Thoracic aorta (tissue), 2 donors: ENCODE measurements at places on chromosomes 16 and 17.

GRCh38 chr17:59746849-59747445 is 39.5 kb downstream of the VMP1 start:
- no peak for DNase-seq

DNA sequence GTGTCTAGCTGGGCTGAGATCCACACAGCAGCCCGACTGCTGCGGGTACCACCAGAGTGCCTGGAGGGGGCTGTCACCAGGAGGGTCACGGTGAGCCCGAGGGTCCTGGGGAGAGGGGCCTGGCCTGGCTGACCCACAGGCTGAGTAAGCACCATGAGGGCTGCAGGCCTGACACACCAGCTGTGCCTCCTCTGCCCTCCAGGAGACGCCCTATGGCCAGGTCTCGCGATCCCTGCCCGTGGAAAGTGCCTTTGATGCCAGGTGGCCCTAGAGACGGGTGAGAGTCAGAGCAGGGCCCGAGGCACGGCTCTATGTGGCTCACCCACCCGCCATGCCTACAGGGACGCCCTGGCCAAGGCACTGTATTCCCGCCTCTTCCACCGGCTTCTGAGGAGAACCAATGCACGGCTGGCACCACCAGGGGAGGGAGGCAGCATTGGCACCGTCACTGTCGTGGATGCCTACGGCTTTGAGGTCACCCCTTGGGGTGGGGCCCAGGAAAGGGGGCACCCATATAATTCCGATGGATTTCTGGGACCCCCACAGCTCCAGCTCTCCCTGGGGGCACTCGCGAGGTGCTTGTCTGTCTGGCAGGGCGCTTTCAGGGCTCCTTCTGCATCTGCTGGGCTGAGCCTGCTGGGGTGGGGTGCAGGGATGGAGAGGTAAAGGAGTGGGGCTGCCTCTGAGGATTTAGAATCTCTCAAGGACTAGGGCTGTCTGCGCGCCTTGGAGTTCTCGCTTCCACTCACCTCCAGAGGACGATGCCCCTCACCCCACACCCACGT is 7.1 kb downstream of the MYO15B start:
- DNase-seq: no peak

DNA sequence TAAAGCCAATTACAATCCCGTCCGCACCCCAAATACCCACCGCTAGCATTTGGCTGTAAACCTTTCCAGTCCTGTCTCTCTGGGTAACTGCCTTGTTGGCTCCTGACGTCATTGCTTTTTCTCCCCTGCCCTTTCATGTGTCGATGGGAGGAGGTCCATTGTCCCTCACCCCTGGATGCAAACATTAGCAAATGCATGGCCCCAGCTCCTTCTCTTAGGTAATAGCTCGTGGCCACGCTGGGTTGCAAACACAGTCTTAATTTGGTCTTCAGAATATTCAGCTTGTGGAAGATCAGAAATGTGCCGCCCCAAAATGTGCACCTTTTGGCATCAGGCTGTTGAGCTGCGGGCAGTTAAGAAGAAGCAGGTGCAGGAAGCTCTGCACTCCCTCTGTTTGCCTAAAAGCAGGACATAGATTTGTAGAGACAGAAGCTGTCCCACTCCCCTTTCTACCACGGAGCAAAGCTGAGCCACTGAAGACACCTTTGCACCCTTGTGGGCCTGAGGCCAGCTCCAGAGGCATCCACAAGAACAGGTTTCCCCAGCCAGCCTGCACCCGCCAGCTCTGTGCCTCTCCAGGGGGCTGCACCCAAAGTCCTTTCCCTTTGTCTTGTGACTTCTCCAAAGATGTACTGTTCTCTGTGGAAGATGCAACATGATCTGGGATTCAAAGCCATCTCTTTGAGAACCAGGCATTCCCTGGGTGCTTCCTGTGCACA is 127.3 kb downstream of the MGAT5B start:
- no peak for DNase-seq

GRCh38 chr16:59044616-59045015 is 310.5 kb upstream of the GOT2 start:
- DNase-seq: no peak

GRCh38 chr17:31388770-31389656 is 2.5 kb upstream of the RAB11FIP4 start:
- no peak for DNase-seq

- no peak for DNase-seq
Measured at GRCh38 chr17:52383493-52384100, 225.1 kb upstream of the CA10 start.

GRCh38 chr17:74592087-74592990 is at the start of gene CD300LD:
CD300LD (minus strand) TSS chr17:74592283; CDS start chr17:74592202, 81 bp downstream.
- DNase-seq: no peak

- no peak for DNase-seq
Measured at GRCh38 chr16:53952215-53953208, 248.6 kb downstream of the FTO start.

DNA sequence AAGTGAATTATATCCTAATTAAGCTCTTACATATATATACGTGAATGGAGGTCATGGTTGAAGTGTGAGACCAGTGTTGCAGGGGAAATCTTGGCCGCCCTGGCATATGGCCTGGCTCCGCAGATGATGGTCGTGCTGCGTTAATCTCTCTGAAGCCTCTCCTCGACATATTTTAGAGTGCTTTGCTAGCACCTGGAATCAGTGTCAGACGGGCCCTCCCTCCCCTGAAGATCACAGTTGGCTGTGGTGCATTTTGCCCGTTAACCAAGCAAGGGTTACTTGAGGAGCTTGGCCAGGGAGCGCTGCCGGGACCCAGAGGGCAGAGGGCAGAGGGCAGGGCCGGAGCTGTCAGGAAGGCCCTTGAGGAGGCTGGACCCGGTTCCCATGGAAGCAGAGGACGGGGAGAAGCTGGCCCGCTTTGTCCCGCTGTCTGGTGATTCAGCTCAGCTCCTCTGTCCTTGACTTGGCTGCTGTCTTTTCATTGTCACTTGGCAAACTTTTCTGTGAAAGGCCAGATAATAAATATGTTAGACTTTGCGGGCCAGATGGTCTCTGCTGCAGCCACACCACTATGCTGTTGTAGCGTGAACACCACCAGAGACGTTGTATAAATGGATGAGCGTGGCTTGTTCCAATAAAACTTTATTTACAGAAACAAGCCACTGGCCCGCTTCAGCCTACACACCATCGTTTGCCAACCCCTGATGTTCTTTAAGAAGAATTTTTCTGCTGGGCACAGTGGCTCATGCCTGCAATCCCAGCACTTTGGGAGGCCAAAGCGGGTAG is 32.3 kb downstream of the CIBAR2 start:
- DNase-seq: no peak

GRCh38 chr17:82332669-82333278 is 792 bp downstream of the SECTM1 start:
- no peak for DNase-seq

GRCh38 chr16:27400751-27401620 is 988 bp upstream of the IL21R start:
- DNase-seq: no peak

- no peak for DNase-seq
Measured at GRCh38 chr16:54231919-54232318, 54.7 kb downstream of the IRX3 start.

GRCh38 chr17:40371261-40371929 is 6.9 kb upstream of the GJD3 start:
- no peak for DNase-seq

DNA sequence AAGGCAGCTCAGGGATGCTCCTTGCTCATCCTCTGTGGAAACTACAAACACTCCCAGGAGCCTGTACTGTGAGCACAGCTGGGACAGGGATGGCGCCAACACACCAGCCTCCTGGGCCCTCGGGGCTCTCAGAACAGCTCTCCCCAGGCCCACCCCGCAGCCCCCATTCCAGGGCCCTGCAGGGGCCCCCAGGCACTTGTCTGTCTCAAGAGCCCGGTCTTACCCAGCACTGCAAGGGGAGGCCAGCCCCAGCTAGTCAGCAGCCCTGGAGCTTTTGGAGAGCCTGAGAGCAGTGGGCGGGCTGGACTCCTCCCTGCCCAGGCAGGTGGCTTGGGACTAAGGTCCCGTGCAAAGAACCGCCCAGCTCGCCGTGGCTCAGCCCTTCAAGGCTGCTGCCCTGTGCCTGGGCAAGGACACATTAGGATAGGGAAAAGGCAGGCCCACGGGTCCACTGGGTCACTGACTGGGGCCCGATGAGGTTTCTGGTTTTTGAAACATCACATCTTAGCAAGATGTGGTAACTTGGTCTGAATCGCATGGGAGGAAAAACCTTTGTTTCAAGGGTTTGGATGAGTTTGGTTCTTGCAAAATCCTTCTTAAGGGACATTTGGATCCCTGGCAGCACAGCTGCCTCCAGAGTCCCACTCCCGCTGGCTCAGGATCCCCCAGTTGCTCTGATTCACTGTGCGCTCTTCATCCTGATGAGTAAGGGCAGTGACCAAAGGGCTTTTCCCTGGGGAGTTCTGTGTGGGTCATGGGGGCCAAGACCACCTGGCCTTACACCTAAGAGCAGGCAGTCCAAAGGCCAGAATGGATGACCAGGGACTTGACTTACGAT is 2.8 kb downstream of the DNASE1L2 start:
- no peak for DNase-seq
